ENCODE measurements at places on chromosomes 6 and 20.

DNA sequence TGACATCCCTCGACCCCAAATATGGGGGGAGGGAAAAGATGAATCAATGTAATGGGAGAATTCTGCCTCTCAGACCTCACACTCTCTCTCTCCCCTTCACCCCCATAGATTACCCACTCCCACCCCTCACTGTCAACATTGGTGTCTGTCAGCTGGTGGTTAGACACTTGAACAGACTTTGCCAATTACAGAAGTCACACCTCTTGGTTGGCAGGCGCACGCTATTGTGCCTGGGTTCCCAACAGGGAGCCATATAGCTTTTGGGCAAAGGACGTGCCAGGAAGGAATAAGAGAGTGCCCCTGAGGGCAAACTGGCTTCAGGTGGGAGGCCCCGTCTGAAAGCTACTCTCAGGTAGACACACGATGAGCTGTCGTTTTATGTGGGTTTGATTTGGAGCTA is 54.1 kb upstream of the FYN start:
- DNase-seq, result no peak

DNA sequence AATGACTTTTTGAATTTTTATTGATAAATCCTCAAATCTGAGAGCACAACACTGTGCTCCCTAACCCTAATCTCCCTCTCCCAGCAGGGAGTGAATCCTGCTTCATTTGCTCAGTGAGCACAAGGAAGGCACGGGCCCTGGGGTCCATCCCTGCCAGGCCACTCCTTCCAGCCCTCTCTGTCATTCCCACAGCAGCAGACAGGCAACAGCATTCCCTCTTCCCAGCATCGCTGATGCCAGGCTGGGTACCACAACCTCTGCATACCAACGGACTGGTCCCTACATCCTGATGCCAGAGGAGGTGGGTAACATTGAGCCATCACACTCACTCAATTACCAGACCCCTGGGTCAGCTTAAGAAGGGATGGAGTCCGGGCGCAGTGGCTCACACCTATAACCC is 34.2 kb downstream of the MRPL14 start:
- DNase-seq, result no peak

GRCh38 chr6:149888659-149889058 is 9.3 kb downstream of the RAET1E start:
- DNase-seq, result no peak

DNA sequence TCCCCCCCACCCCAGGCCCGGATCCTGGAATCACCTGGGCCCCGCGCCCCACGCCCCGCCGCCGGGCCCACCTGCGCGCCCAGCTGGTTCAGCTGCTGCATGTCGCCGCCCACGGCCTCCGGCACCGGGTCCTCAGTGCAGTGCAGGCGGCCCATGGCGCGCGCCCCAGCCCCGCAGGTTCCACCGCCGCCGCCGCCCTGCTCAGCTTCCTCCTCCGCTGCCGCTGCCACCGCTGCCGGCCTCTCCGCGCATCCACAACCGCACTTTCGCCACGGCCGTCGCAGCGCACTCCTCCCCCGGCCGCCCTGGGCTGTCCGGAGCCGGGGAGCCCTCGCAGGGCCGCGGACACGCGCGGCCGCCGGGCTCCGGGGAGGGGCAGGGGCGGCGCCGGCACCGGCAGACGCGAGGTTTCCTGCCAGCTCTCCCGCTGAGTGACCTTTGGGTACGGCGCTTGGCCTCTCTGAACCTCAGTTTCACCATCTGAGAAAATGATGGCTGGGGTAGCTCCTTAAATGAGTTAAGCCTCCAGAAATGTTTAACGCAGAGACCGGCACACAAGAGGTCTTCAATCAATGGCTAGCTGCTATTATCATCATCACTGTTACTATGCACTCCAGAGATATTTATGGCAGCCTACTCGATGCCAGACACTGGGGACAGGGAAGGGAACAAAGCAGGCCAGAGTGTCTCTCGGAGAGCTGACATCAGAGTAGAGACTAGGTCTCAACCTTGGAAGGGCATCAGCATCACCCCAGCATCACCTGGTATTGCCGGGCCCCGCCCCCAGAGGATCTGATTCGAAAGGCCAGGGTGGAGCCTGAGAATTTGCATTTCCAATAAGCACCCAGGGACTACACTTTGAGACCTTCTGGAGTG is at the start of gene COMMD7:
Gene COMMD7, minus strand, starts transcription at position 231 of the 876 bp plus-strand sequence. Its CDS starts 76 bp downstream, at position 155.
- peak; percentile 48 for DNase-seq

DNA sequence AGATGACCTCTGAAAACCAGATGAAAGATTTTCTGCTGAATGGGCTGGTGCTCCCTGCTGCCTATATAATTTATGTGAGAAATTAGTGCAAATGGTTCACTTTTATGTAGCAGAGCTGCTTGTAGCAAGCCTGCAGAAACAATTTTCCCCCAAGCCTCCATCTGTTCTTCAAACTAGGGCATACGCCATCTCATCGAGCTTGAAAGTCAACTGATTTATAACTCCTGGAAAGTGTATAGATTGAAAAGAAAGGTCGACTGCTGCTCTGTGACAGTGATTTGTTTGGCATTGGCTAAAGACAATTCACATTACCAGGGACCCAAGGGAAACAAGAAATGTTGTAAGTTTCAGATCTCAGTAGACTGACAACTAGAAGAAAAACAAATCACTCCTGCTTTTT is 93.3 kb downstream of the PACRG start:
- no peak for DNase-seq

DNA sequence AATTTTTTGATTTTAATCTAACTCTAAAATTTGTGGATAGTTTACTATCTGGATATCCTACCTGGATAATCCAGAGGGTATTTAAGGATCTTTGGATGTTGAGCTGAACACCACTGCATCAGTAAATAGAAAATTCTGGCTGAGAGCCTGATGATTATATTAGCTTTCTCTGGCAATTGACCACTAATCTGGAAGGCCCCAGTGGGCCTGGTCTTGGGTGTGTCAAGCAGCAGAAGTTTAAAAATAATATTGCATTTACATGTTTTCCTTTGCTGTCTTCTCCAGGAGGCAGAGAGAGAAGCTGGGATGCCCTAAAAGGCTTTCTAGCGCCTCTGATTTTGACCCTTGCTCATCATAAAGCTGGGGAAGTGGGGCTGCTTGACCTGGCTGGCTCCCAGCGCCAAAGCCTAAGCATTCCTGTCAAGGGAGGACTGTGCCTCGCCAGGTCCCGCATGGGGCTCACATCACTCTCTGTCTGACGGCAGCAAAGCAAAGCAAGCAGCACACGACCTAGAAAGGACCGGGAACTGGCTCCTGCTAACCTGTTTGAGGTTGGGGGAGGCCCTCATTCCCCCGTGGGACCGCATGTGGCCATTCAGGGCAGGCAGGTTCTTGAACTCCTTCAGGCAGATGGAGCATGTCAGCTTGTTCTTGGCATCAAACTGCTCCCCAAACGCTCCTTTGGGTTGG is 46.6 kb upstream of the MRPS10 start:
- DNase-seq, result no peak
